NCI-H1092 treated with DMSO at 0.1 percent for 48 hours (cell line): ENCODE measurements at places on chromosomes 13 and 19.

- DNase-seq = peak; percentile 90
Measured at GRCh38 chr19:42279902-42280814, 11.1 kb downstream of the CIC start.

DNA sequence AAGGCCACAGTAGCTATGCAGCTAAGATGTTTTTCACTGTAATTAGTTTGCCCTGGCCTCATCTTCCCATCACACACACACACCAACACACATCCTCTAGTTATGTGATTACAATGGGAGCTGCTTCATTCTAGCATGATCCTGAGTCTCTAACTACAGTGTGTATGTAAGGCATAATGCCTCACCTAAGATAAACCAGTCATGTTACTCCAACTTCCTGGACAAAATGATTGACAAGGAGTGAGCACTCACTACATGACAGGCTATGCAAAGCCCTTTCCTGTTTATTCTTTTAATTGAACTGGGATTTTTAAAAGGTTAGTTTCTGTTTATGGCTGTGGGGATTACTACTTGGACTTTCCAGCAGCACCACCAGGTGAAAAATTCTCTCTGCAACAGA is 400.8 kb upstream of the ATXN8OS start:
- no peak for DNase-seq

GRCh38 chr19:42254850-42255765 is at the start of gene ERF:
ERF (minus strand) TSS chr19:42255128; CDS start chr19:42254999, 129 bp downstream.
- peak; percentile 64 for DNase-seq

GRCh38 chr19:55149078-55150003 is at the start of gene TNNT1:
TNNT1 (minus strand) TSS chr19:55149206; CDS start chr19:55147157, 2,049 bp downstream.
- DNase-seq = no peak

DNA sequence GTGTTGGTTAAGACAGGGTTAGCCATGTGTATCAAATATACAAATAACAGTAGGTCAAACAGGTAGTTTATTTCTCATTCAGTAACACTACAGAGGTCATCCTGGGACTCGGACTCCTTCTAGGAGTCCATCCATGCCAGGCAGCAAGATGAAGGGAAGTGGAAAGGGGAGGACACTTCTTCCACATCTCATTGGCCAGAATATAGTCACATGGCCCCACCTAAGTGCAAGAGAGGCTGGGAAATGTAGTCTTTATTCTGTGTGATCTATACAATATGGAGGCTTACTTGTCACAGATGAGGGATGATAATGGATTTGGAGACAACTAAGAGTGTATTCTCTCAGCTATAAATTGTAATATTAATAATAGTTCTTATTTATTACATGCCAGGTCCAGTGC is 31.1 kb downstream of the RDH8 start:
- DNase-seq = no peak

- no peak for DNase-seq
Measured at GRCh38 chr19:10036601-10037071, 23.4 kb downstream of the RDH8 start.
